ENCODE measurements at places on chromosomes 5 and 9. TPM values are rescaled to one million over a fixed set of nuclear protein-coding genes. Genes with fewer than 3 reads are reported as not detected.

DNA sequence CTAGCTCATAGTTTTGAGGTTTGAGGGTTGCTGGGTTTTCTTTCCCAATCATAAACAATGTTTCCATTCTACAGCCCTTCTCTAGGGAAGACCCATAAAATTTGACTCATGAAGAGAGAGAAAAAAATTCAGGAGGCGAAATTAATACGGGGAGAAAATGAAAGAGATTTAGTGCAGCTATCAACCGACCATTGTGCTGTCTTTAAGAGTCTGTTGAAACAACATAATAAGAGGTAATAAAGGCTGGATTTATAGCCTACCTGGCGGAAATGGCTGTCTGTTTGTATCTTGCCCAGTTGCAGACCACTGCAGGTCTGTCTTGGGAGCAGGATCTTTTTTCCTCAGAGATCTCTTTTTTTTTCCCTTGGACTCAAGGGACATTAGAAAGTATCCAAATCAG, 66.9 kb downstream of the TLR4 start:
- DNase-seq = no peak

The SH3GLB2 gene
- 42.1 TPM for total RNA-seq

DNA sequence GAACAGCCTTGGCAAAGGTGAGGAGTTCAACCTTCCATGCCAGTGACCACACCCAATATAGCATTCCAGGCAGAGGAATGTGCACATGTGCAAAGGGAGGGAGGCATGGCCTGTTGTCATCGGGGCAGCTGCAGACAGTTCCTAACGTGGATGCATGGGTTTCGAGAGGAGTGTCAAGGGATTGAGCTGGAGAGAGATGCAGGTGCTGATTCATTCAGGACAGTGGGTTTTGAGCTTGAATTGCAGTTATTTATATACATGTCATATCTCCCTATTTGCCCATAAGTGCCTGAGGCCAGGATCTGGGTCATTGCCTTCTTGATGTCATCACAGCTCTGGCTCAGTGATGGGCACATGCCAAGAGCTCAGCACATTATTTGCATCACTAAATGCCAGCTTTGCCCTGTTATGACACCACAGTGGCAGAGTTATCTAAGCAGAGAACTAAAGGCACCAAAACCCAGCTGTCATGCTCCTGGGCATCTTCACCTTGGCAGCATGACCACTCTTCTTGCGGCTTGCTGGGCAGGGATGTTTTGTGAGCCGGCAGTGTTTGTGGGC, 278.0 kb downstream of the NTRK2 start:
- no peak for DNase-seq

DNA sequence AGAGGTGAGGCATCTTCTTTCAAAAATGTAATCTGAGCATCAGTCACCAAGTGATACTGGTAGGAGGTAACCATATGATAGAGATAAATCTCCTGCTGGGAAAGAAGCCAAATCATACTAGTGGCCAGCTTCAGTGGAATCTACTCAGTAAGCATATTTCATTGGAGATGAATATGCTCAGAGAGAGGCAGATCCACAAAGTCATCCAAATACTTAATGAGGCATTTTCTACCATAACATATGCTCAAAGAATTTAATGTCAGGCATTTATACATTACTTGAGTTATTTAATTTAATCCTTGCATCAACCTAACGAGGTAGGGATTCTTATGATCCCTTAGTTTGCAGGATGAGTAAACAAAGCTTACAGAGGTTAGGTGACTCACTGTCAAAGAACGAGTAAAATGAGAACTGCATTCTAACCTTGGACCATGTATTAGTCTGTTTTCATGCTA, 50.9 kb upstream of the DMRTA1 start:
- no peak for DNase-seq

- no peak for DNase-seq
Measured at GRCh38 chr5:157547941-157548512, 27.5 kb downstream of the ADAM19 start.

DNA sequence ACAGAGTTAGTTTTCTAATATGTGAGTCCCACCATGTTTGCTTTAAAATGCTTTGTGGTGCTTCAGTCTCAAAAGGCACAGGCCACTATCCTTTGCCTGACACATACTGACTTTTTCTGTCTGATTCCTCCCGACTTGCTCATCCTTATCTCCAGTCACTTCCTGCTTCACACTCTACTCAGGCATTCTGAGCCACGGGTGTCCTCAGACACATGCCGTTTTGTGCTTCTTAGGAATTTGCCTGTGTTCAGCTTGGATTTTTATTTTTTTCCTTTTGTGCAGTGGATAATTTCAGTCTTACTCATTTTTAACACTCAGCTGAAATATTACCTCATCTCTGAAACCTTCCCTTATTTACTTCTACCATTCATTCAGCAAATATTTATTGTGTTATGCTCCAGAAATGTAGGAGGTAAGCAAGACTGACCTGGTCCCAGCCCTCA, 54.1 kb downstream of the MAN2A1 start:
- DNase-seq = no peak

DNA sequence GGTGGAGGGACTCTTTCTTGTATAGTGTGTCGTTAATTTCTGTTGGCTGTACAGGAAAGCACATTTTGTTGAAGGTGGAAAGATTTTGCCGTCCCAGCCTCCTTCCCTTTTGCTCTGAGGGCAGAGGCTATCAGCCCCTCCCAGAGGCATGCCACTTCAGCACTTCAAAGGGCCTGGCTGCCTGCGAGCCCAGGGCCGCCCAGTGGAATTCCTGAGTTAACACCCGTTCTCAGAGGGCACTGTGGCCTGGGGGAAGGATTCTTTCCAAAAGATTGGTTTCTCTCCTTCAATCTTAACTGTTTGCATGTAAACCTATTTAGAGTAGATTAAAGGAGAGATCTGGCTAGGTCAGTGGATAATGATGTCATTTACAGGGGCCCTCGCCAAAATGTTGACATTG, 238.6 kb downstream of the FANCC start:
- DNase-seq = no peak

- DNase-seq = no peak
Measured at GRCh38 chr5:20604992-20605391, 617.0 kb upstream of the CDH18 start.

- DNase-seq = no peak
Measured at GRCh38 chr5:170773024-170773985, 10.2 kb upstream of the GABRP start.

The IRGM gene
- total RNA-seq = not detected

The C9orf78 gene
- 59.7 TPM for total RNA-seq

The ADAMTS13 gene
- total RNA-seq = 0.34 TPM

The MLANA gene
- total RNA-seq = not detected

All from Karpas-422 (cell line).